ENCODE measurements at places on chromosomes 12 and 14.

- DNase-seq = no peak
Observed at GRCh38 chr14:67426983-67427606, 15.1 kb upstream of the PLEK2 start.

DNA sequence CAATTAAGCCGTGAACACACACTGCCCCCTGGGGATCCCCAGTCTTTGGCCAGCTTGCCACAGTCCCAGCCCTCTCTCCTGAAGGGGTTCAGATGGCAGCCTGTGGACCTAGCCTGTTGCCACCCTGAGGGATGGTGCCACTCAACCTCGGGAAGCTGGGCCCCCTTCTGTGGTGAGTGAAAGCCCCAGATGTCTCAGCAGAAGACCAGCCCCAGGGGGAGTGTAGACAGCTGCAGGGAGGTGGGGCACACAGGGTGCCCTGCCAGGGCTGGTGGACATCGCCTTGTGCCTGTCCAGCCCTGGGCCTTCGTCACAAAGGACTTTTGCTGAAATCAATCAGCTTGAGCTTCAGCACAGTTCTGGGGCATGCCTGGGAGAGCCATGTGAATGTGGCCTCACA lies 32.4 kb downstream of the C14orf132 start:
- DNase-seq = no peak

DNA sequence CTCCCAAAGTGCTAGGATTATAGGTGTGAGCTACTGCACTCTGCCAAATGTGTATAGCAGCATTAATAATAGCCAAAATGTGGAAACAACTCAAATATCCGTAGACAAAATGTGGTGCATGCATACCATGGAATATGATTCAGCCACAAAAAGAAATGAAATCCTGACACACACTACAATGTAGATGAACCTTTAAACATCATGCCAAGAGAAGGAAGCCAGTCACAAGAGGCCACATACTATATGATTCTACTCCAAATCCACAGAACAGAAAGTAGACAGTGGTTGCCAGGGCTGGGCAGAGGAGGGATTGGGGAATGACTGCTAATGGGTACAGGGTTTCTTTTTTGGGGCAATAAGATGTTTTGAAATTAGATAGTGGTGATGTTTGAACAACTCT lies 7.7 kb upstream of the TMED2 start:
- DNase-seq = no peak

- DNase-seq = no peak
Observed at GRCh38 chr14:60215520-60216420, 33.3 kb upstream of the PPM1A start.

DNA sequence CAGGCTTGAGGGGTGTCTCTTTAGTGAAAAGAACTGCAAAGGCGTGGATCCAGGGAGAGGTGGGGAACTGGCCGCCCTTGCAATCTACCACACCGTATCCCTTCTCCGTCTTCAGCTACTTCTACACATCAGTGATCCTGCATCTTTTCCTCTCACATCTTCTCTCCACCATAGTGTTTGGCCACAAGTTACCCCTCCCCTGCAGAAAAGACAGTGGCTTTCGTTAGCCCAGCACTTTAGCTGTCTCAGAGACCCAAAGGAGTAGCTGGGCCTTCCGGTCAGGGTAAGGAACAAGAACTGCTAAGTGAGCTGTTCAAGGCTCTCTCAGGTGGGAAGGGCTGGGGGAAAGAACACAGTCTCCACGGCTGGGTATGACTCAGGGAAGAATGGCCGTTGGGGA lies 158.4 kb downstream of the NDUFA12 start:
- no peak for DNase-seq

- DNase-seq = peak; percentile 15
Observed at GRCh38 chr12:12813120-12814101, at the start of gene DDX47. TSS of gene DDX47 (plus strand) at chr12:12813346. CDS start at chr12:12813368, 22 bp downstream.

DNA sequence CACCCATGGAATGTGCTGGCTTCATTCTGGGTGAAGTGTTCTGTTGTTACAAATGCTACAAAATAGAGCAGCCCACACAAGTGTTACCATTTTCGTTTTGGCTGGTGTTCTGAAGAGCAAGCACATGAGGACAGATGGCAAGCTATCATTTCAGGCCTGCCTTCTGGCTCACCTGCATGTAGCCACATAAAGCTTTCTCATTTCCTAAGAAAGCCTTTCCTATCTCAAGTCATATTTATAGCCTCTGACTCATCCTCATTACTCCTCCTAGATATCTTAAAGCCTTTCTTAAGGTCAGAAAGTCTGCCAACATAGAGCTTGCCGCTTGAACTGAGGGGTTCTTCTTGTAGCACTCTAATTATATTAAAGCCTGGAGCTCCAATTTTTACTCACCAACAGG lies 89.0 kb downstream of the PTPRR start:
- no peak for DNase-seq

- no peak for DNase-seq
Observed at GRCh38 chr12:29414368-29414767, 33.4 kb upstream of the ERGIC2 start.

- no peak for DNase-seq
Observed at GRCh38 chr12:130308393-130308792, 29.3 kb upstream of the PIWIL1 start.

GRCh38 chr14:95215094-95215725 lies 57.9 kb upstream of the DICER1 start:
- no peak for DNase-seq

GRCh38 chr12:104057771-104058197 lies 6.5 kb upstream of the HCFC2 start:
- no peak for DNase-seq

GRCh38 chr12:1519642-1520041 lies 74.7 kb downstream of the FBXL14 start:
- no peak for DNase-seq

- DNase-seq = no peak
Observed at GRCh38 chr14:105207460-105207901, 26.4 kb upstream of the NUDT14 start.

DNA sequence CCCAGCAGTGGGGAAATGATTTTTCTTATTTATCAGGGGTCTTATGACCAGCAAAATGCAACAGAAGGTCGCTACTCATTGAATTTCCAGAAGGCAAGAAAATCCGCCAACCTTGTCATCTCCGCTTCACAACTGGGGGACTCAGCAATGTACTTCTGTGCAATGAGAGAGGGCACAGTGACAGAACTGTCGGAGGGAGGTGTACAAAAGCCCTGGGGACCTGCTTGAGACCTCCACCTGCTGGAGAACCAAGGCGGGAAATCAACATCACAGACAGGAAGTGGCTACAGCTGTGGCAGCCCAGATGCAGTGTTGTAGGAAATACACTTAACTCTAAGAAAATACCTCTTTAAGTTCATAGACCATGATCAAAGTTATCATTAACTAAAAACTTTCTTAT lies 250.9 kb upstream of the OR4E1 start:
- no peak for DNase-seq

GRCh38 chr12:28578361-28578760 lies 388.1 kb downstream of the CCDC91 start:
- DNase-seq = no peak

GRCh38 chr12:103518899-103519298 lies 23.1 kb upstream of the C12orf42 start:
- no peak for DNase-seq

- no peak for DNase-seq
Observed at GRCh38 chr12:48973941-48974673, 2.6 kb upstream of the WNT10B start.

GRCh38 chr12:107955966-107956643 lies 173.0 kb upstream of the WSCD2 start:
- no peak for DNase-seq

DNA sequence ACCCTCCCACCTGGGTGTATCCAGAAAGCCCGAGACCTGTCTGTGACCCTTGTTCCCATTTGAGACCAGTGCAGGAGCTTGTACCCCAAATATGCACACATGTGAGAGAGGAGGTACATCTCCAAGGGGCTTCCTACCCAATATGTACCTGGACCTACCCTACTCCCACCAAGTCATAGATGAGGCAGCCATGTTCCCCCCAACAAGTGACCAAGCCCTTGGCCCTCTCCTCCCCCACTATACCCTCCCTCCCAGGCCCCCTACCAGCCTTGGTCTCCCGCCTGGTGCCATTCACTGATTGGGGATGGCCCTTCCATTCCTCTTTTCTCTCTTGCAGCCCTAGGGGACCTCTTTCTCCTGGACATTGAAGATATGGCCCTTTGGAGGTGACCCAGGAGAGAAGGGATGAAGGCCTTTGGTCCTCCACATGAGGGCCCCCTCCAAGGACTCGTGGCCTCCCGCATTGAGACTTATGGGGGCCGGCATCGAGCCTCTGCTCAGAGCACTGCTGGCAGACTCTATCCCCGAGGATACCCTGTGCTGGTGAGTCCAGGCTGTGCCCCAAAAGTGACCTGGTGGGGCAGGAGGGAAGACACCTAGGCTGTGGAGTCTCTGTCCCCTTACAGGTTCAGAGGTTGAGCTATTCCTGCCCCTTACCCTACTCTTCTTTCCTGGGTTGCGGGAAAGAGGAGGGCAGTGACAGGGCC lies 1.5 kb downstream of the PLEKHG6 start:
- DNase-seq = no peak

GRCh38 chr12:6423267-6424007 lies 21.3 kb upstream of the CD27 start:
- no peak for DNase-seq

DNA sequence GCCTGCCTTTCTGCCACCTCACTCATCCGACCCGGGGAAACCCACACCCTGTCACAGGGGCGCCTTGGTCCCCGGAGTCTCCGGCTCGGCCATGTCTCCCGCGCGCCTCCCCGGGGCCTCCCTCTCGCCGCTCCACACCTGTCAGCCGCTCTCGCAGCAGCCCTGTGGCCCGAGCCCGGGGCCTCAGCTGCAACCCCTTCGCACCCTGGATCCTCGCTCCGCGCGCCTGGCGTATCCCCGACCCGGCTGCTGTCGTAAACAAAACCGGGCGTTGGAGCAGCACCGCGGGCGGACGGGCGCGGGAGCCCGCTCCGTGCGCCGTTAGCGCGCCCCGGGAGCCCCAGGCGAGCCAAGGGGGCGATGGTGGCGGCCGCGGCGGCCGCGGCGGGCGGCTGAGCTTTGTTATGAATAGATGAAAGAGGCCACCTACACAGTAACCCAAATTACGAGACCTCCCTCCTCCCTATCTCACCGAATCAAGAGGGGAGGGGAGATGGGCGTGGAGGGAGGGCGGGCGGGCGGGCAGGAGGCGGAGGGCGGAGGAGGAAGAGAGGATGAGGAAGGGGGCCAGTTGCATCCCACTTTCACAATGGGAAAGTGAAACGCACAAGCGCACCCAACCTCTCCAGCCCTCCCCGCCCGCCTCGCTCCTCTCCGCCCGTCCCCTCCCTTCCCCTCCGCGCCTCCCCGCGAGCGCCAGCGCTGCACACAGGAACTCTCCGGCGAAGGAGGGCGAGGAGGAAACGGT lies at the start of gene PLXNC1:
PLXNC1 (plus strand) TSS at position 587 of the 748 bp plus-strand sequence. CDS start 395 bp downstream, outside the sequence.
- no peak for DNase-seq

- DNase-seq = no peak
Observed at GRCh38 chr14:105418269-105419194, 1.1 kb upstream of the MTA1 start.

GRCh38 chr12:14905269-14906004 lies 19.8 kb upstream of the MGP start:
- no peak for DNase-seq

DNA sequence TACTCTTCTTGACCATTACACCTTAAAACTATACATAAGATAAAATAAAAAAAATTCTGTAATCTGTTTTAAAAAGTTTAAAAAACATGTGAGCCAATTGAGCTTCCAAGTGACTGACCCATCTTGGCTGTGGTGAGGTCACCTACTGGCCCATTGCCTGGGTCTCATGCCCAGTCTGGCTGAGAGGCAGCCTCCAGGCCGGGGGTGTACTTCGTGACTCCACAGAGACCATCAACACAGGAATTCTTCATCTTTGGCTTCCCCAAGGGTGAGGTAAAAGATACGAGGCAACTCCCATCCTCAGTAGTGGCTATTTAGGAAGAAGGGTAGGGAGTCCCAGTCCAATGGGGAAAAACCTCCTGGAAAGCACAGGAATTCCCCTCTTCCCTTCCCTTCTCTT lies 113.2 kb downstream of the APAF1 start:
- no peak for DNase-seq
